ENCODE measurements at places on chromosomes 6 and 20.

- DNase-seq: no peak
Observed at GRCh38 chr6:148578489-148578814, 168.4 kb upstream of the UST start.

- DNase-seq: no peak
Observed at GRCh38 chr6:187210-187861, 105.0 kb upstream of the DUSP22 start.

GRCh38 chr6:34855463-34855862, 32.4 kb downstream of the TAF11 start:
- no peak for DNase-seq

GRCh38 chr6:87729965-87730719, 28.1 kb upstream of the AKIRIN2 start:
- DNase-seq: no peak

- DNase-seq: no peak
Observed at GRCh38 chr6:45371924-45372573, 5.7 kb downstream of the SUPT3H start.

DNA sequence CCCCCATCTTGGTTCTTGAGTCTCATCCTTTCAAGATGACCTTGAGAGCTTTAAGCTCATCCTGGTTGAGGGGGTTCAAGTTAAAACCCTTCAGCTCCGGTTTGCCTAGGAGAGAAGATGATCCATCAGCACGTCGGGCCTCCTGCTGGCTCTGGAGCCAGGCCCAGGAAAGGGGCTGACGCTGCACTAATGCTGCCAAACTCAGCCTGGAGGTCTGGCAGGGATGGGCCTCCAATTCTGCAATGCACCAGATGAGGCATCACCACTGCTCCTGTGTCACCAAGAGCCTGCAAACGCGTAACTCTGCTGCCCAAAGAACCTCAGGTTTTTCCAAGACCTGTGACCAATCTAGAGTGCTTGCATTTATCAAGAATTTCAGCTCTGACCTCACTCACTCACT, 6.1 kb downstream of the PDRG1 start:
- no peak for DNase-seq

Data from activated CD4-positive, alpha-beta T cell treated with anti-CD3 and anti-CD28 coated beads, Interleukin-2, amount 50 U/mL, for 1 hour (primary cell).